ENCODE measurements at places on chromosomes 7 and 10.

- no peak for DNase-seq
These were observed 151.5 kb downstream of the SLIT1 start for GRCh38 chr10:97034301-97034700.

DNA sequence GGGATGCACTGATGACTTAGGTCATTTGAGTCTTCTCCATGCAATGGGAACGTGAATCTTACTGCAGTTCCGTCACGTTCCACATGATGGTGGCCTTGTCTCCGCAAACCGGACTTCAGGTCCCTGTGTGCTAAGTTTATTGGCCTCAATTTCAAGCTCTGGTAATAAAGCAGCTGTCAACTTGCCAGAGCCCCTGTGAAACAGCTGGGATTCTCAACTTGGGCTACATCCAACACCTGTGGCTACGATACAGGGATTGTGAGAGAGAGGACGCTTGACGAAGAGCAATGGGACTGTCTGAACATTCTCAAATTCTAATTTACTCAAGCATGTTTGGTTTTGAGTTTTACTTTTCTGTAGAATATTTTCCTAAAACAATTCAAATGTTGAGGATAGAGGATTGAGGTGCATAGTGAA lies 174.2 kb downstream of the PTN start:
- no peak for DNase-seq

DNA sequence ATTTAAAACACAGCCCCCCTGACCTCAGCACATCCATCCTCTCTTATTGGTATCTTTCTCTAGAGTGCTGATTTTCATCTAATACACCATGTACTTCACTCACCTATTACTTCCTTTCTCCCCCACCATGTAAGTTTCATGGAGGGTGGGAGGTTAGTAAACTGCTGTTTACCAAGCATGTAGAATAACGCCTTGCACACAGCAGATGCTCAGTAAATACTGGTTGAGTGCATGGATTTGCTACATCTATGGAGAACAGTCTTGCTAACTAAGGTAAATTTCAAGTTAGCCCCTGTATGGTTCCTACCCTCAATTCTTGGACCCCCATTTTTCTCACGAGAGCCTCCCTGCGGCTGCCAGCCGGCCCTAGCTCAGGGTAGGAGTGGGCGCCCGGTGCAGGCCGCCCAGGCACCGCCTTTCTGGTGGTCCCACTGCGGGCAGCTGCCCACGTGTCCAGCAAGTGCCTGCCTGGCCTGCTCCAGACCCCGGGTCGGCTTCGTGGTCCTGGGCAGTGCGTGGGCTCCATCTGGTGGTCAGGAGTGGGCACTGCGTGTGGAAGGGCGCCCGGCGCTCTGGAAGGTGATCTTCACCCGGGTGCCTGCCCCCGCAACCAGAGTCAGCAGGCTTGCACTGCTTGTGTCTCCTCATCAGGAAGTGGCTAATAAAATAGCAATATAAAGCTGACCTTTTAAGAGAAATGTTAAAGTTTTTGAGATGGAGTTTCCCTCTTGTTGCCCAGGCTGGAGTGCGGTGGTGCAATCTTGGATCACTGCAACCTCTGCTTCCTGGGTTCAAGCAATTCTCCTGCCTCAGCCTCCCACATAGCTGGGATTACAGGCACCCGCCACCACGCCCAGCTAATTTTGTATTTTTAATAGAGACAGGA lies 63.4 kb upstream of the DNAJB6 start:
- DNase-seq: peak; percentile 62

GRCh38 chr10:71727105-71727737 lies 7.6 kb upstream of the C10orf105 start:
- peak; percentile 71 for DNase-seq

- no peak for DNase-seq
These were observed 34.7 kb downstream of the FBXW4 start for GRCh38 chr10:101660256-101660655.

GRCh38 chr7:134903073-134903790 lies 83.1 kb upstream of the AGBL3 start:
- no peak for DNase-seq

DNA sequence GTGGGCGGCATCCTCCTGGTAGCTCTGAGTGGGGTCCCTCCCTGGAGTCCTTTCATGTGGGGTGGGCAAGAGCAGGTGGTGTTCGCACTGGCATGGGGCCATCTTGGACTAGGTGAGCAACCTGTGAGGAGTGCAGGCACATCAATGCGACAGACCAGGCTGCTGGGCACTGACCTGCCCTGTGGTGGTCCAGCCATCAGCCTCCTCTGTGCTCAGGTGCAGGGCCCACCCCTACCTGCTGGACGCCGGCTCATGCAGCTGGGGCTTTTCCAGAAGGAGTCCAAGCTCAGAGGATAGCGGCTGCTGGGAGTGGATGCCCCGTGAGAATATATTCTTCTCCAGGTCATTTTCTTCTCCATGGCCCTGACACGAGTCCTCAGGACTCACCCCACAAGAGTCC lies 424.4 kb downstream of the GLRX3 start:
- no peak for DNase-seq

DNA sequence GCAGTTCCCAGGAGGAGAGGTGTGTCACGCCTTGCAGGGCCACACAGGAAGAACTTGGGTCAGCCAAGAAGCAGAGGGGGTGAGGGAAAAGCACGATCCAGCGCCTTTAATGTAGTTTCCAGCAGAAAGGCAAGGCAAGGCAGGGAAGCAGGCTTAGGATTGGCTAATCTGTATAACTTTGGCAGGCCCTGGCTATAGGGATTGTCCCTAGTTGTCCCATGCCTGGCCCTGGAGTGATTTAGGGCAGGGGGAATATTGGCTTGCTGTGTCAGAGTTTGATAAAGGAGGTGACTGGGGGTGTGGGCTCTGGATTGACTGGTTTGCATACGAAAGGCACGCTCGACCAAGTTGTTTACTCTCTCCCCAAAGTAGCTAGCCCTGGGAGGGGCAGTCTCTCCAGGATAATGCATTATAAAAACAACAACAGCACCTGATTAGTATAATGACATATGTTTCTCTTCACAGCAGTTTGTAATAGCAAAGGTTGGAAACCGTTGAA lies 44.5 kb downstream of the RBM28 start:
- no peak for DNase-seq

Data from stimulated activated CD4-positive, alpha-beta T cell treated with anti-CD3 and anti-CD28 coated beads, Interleukin-1b, Interleukin-23, amount 100 ng/mL, for 48 hours (primary cell).